ENCODE measurements at places on chromosomes 13 and 19.

- DNase-seq, result peak; percentile 93
Measured at GRCh38 chr19:6464070-6464873, at the start of gene CRB3. CRB3 (plus strand) TSS chr19:6464271; CDS start chr19:6464702, 431 bp downstream.

DNA sequence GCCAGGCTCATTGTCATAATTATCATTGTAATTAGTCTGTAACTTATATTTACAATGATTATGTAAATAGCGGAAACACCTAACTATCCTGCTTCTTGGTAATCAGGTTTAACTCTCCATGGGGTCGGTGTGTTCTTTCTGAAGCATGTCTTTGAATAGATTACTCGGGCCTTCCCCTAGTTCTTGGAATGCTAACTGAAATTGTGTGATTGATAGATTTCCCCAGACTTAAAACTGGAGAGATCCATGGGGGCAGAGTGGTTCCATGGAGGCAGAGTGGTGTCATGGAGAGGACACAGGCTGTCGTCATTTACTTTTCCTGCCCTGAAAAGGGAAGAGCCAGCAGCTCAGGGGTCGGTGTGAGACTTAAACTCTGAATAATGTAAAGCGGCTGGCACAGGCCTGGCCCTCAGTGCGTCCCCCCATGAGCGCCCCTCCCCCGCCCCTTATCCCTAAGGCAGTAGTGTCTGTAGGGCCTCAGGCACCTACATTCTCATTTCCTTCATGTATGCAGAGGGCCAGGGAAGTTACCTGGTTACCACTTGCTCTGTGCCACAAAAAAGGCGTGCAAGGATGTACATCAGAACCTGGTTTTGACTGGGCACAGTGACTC, 225.1 kb downstream of the TM9SF2 start:
- DNase-seq, result no peak

- no peak for DNase-seq
Measured at GRCh38 chr19:4089946-4090345, 23.2 kb upstream of the ZBTB7A start.

DNA sequence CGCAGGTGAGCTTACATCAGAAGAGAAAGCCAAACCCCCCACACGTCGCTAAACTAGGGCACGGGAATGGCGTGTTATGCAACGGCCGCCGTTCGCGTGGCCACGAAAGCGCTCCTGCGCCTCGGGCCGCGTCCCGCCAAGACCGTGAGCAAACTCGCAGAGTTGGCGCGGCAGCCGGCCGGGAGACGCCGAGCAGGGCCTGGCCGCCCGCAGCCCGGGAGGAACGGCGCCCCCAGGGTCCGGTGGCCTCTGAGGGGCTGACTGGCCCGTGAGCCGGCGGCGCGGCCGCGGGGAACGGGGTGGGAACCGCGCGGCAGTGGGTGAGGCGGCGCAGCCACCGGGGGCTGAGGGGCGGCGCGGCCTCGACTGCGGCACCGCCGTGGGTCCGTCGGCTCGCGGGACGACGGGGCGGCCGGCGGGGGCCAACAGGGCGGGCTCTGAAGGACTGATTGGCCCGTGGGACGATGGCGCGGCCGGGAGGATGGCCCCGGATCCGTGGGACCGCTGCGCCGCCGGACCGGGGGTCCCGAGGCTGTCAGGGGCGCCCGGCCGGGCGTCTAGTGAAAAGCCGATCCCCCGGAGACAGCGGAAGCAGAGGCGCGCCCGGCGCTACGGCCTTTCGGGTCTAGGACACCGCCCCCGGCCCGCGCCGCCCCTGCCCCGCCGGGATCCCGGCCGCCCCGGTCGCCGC, 903 bp downstream of the LATS2 start:
- no peak for DNase-seq

DNA sequence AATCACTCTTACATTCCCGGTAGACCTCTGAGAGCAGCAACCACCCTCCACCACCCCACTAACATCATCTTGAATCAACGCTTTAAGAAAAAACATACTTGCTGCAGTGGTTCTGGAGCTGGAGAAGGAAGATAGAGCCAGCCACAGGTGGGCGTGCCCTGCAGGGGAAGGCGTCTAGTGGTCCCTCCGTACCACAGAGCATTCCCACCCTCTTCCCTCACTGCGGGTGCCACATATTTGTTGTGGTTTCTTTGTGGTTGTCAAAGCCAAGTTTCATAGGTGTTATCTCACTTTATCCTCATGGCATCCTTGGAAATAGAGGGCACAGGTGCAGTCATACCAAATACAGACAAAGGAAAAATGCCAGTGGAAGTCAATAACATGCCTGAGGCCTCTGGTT, 22.2 kb downstream of the COL4A2 start:
- no peak for DNase-seq
